ENCODE measurements at places on chromosomes 6 and 20.

- DNase-seq, result no peak
Observed at GRCh38 chr6:69294862-69295261, 501.9 kb downstream of the LMBRD1 start.

DNA sequence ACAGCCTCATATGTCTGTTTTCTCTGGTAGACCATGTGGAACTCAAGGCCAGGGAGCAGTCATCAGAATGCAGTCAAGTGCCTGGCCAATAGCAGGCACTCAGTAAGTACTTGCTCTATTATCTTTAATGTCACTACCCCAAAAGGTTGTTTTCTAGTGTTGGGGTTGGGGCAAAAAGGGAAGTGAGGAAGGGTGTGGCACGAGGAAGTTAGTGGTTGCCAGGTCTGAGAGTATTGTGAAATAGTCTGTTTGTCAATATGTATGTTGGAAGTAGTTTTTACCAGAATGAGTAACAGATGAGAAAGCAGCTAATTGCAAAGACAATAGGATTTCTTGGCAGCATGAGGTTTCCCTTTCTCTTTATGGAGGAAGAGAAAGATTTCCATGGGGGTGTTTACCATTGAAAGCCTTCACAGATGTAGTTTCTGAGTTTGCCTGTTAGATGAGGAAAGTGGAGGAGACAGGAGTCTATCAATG lies 59.5 kb upstream of the ARMH2 start:
- no peak for DNase-seq

GRCh38 chr20:52577696-52578095 lies 386.1 kb upstream of the ZFP64 start:
- DNase-seq, result no peak

DNA sequence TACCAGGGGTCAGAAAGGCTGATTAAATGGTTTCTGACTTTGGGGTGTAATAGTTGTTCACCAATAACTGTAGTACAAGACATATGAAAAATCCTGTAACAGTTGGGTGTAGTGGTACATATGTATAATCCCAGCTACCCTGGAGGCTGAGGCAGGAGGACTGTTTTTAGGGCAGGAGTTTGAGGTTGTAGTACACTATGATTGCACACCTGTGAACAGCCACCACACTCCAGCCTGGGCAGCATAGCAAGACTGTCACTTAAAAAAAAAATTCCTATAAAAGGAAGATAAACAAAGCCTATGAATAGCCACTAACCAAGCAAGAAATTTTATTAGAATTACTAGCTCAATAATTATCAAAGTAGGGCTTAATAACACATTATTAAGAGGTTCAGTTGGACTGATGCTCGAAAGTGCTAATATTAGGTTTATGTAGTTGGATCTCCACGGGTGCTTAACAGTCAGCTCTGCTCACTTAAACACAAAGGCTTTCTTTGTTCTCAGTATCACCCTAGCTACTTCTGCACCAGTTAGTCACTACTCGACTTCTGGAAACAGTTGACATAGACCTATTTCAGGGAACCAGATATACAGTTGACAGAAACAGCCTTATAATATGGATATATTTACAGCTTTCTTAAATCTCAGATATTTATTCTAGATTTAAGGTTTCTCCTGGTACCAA lies 113.0 kb downstream of the MTFR2 start:
- DNase-seq, result no peak

- DNase-seq, result no peak
Observed at GRCh38 chr6:152605342-152605741, 31.8 kb downstream of the SYNE1 start.

- DNase-seq, result no peak
Observed at GRCh38 chr6:30676660-30677285, 4.0 kb upstream of the DHX16 start.

- no peak for DNase-seq
Observed at GRCh38 chr6:137702791-137703424, 164.2 kb upstream of the TNFAIP3 start.

DNA sequence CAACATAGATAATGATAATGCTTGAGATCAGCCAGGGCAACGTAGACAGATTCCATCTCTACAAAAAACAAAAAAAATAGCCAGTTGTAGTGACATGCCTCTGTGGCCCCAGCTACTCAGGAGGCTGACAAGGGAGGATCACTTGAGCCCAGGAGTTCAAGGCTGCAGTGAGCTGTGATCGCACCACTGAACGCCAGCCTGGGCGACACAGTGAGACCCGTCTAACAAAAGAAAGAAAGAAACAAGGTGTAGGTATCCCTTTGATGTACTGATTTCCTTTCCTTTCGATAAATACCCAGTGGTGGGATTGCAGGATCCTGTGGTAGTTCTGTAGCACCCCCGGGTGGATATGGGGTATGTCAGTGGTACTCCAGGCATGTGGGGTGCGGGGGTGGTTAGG lies 48.2 kb upstream of the ADTRP start:
- no peak for DNase-seq

DNA sequence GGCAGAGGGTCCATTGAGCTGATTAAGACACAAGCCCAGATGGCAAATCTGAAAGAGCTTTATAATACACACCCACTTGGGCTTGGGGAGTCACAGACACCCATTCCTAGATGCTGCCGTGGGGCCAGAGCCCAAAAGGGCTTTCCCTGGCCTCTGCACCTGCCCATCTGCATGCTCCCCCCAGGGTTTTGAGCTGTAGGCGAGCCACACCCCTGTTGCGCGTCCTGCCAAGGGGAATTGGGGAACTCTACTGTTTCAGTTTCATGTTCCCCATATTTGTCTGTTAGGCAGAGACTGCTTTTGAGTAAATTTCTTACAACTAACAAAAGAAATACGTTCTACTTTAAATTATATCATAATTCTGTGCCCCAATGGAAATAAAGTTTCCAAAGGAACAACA lies 52.9 kb upstream of the FNDC1 start:
- no peak for DNase-seq

DNA sequence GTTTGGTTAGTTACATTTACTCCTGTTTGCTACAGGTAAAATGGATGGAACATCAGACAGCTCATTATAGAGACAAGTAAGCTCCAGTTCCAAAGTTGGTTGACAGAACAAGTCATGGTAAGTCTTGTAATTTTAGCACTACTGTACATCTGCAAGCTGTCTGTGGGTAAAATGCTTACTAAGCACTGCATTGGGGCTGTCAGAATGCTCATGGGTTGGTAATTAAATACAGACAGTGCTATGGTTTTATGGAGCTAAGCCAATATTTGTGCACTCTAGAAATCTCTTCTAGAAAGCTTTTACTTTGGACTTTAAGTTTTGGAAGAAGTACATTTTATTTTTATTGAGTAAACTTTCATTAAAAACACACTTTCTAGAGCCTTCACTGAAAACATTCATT lies 419.2 kb upstream of the MMS22L start:
- no peak for DNase-seq

GRCh38 chr20:25601659-25602058 lies 16.3 kb upstream of the NINL start:
- no peak for DNase-seq

DNA sequence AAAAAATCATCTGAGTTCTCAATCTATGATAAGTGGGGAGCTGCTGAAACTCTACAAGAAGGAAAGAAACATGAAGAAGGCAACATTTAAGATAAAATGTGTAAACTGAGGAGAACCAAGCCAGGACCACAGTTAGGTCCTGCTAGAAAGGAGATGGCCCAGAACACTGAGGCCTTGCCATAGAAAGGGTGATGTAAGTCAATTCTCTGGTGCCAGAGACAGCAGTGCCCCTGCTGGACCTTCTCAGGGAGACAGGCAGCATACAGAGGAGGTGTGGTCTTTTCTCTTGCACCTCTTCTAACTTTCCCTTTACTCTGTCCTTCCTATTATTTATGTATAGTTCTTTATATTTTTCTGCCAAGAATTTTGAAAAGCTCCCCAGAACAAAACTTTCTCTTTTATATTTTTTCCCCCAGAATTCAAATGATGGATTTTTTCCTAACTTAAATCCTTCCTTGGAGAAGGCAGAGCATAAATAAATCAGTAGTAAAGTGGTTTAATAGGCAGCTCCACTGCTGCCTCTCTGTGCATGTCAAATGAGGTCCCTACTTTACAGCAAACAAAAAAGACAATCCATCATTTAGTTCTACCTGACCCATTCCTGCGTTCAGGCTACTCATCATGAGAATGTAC lies 9.0 kb downstream of the UQCC2 start:
- DNase-seq, result no peak

DNA sequence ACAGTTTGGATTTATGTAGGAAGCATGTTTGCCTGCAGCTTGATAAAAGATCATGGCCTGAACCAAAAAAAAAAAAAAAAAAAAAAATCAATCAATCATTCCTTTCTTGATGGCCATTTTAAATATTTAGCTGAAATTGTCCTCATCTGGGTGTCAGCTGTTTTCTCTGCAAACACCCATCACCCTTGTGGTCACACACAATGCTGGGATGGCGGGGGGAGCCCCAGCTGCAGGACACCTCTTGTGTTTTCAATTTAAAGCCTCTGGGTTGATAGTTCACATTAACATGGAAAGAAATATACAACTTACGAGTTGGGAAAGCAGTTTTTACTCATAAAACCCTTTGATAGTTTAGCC lies 160.4 kb downstream of the ZFP64 start:
- no peak for DNase-seq
